ENCODE measurements at places on chromosomes 2 and 18.

- DNase-seq: no peak
Observed at GRCh38 chr2:222861411-222862105, 722 bp downstream of the ACSL3 start.

- peak; percentile 36 for DNase-seq
Observed at GRCh38 chr2:71157124-71157793, 26.8 kb downstream of the MPHOSPH10 start.

DNA sequence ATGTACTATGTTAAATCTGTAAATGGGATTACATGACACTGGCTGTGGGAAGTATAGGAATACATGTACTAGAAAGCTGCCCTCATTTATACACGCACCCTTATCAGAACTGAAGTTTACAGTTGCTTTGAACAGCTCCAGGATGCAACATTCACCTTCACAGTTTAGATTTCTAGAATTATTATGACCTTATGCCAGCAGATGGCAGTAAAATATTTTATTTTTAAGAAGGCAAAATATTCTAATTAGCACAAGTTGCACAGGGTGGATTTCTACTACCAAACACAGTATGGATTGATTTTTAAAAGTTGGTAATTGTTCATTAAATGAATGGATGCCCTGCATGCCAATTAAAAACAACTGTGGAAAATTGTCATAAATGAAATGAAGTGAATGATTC, 670.4 kb downstream of the KCNJ3 start:
- DNase-seq: peak; percentile 1

DNA sequence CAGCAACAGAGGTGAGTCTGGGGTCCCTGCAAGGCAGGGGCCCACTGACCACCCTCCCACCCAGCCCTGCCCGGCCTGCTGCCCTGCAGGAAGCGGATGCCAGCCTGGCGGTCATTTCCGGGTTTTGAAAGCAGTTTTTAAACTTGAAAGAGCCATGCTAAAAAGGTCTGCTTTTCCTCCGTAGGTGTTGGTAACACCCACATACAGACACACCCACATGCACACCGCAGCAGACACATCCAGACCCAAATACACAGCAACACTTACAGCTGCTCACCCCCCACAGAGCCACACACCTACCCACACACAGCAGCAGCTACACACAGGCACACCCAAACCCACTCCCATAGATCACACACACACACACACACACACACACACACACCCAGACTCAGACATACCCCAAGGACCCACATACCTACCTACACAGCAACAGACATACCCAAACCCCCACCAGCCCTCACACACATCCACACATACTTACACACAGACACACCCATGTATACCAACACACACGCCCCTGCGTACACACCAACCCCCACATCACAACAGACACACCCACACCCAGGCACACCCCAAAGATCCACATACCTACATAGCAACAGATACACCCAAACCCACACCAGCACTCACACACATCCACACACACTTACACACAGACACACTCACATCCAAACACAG, 7.6 kb downstream of the ZFP36L2 start:
- no peak for DNase-seq

GRCh38 chr2:24123195-24123921, at the start of the genes FAM228B and PFN4:
Gene FAM228B (plus strand): TSS chr2:24123469. CDS start chr2:24124362, 893 bp downstream.
Gene PFN4 (minus strand): TSS chr2:24123334. CDS start chr2:24122535, 799 bp downstream.
- peak; percentile 79 for DNase-seq

GRCh38 chr2:15159751-15160177, 401.4 kb downstream of the NBAS start:
- DNase-seq: peak; percentile 68

- DNase-seq: no peak
Observed at GRCh38 chr18:42351455-42351854, 396.4 kb downstream of the PIK3C3 start.

- DNase-seq: peak; percentile 90
Observed at GRCh38 chr2:40332191-40332826, 119.6 kb downstream of the SLC8A1 start.

DNA sequence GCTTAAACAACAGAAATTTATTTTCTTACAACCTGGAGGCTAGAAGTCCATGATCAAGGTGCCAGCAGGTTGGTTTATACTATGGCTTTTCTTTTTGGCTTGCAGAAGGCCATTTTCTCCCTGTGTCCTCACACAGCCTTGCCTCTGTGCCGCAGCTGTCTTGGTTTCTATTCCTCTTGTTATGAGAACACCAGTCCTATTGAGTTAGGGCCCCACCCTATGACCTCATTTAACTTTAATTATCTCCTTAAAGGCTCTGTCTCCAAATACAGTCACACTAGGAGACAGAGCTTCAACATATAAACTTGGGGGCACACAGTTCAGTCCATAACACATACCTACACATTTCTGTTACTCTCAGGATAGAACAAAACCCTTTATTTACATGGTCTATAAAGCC, 17.3 kb upstream of the RHOB start:
- DNase-seq: no peak

- peak; percentile 45 for DNase-seq
Observed at GRCh38 chr18:23573626-23574431, 12.5 kb downstream of the NPC1 start.

GRCh38 chr2:235768606-235769005, 274.8 kb downstream of the AGAP1 start:
- DNase-seq: no peak

- DNase-seq: no peak
Observed at GRCh38 chr2:48330430-48330829, 199.5 kb upstream of the STON1 start.

DNA sequence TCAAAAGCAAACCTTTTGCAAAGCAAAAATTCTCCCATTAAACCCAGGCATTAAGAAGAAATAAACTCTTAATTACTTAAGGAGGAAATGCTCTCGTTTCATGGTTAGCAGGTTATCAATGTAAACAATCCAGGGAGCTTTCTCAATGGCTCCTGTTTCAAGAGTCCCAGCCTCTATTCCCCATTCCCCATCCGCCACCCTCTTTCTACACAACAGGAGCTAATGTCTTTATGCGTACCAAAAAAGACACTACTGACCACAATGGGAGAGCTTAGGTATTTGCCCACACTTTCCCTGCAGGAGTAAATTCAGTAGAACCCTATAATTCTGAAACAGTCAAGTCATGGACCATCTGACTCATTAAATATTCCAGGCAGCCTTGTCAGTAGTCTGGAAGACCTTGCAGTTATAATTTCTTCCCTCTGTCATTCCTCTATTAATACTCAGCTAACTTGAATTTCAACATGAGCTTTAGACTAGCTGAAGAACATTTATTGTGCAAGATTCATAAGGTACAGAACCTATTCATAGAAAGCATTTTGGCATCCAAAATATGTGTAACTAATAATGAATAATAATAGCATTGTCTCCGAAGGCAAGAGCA, 48.6 kb downstream of the SLC8A1 start:
- peak; percentile 99 for DNase-seq

GRCh38 chr2:20702563-20702962, 35.6 kb downstream of the GDF7 start:
- no peak for DNase-seq

DNA sequence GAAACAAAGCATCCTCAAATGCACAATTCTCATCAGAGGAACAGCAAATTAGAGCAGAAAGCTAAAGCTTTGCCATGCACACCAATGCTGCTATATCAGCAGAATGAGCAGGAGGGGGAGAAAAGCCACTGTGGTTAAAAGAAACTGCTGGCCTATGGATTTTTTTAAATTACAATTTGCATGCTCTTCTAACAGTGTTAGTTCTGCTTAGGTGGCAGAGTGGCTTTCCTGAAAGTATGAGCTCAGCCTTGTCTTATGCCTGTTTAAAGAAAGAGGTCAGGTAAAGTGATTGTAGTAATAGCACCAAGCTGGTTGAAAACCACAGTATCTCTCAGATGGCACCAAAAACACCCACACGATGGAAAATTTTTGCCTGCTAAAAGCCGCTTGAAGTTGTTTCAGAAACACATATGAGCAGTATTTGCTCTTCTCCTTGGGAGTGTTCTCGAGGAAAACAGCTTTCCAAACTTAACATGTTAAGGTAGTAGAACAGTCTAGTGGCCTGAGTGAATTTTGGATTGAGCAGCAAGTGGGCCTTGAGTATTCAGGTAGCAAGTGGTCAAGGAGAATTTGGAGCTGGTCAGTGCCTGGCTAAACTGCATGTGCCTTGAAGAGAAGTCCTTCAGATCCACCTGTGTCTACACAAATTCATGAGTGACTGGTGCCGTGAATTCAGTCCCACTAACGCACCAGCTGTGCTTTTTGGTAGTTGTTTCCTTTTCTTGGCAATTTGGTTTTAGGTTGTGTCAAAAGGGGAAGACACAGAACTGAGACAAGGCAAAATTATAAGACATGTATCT, 19.6 kb upstream of the NDUFV2 start:
- no peak for DNase-seq

DNA sequence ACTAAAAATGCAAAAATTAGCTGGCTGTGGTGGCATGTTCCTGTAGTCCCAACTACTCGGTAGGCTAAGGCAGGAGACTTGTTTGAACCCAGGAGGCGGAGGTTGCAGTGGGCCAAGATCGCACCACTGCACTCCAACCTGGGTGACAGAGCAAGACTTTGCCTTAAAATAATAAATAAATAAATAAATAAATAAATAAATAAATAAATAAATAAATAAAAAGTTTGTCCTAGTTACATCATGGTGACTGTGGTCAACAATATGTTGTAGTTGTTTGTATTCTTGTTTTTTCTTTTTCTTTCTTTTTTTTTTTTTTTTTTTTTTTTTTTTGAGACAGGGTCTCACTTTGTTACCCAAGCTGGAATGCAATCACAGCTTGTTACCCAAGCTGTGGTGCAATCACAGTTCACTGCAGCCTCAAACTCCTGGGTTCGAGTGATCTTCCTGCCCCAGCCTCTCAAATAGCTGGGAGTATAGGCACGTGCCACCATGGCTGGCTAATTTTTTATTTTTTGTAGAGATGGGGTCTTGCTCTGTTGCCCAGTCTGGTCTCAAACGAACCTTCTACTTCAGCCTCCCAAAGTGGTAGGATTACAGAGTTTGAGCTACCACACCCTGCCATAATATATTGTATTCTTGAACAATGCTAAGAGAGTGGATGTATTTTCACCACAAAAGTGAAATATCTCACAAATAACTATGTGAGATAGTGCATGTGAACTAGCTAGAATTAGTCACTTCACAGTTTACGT, 185.0 kb downstream of the PHLPP1 start:
- DNase-seq: no peak

GRCh38 chr2:175690113-175690837, 311.8 kb downstream of the LNPK start:
- peak; percentile 71 for DNase-seq

DNA sequence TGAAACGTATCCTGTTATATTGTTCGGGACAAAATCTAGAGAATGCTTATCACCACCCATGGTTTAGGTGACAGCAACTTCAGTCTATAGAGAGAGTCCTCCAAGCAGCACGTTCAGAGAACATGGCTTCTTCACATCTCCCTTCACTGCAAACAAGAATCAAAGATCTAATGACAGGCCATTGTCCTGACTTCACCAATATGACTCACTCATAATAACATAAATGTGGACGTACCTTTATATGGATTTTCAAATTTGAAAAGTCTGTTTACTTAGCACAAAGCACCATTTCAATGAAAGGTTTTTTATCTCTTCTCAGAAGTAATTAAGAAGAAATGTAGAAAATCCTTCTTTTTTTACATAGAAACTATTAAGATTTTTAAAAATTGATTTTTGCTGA, 46.7 kb downstream of the KLF7 start:
- DNase-seq: no peak

DNA sequence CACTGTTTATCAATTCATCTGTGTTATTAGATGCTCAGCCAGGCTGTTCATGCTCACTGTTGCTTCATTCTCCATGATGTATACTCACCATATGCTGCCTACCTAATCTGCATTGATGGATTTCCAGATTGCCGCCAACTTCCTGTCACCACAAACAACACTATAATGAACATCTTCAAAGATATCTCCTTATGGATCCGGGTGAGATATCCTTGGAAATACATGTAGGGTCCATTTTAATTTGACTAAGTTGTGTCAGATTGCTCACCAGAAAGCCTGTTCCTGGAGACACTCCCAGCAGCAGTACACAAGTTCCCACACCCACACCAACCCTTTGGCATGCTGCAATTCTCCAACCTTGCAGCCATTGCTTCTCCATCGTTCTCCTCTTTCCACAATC, 547.5 kb upstream of the TNP1 start:
- DNase-seq: peak; percentile 46

- no peak for DNase-seq
Observed at GRCh38 chr18:29157057-29157780, 980.3 kb upstream of the CDH2 start.

GRCh38 chr2:221255862-221256261, 316.2 kb downstream of the EPHA4 start:
- no peak for DNase-seq

GRCh38 chr2:73870084-73870483, 22.7 kb upstream of the ACTG2 start:
- DNase-seq: peak; percentile 88

- DNase-seq: no peak
Observed at GRCh38 chr2:233255151-233255550, 3.7 kb downstream of the ATG16L1 start.

DNA sequence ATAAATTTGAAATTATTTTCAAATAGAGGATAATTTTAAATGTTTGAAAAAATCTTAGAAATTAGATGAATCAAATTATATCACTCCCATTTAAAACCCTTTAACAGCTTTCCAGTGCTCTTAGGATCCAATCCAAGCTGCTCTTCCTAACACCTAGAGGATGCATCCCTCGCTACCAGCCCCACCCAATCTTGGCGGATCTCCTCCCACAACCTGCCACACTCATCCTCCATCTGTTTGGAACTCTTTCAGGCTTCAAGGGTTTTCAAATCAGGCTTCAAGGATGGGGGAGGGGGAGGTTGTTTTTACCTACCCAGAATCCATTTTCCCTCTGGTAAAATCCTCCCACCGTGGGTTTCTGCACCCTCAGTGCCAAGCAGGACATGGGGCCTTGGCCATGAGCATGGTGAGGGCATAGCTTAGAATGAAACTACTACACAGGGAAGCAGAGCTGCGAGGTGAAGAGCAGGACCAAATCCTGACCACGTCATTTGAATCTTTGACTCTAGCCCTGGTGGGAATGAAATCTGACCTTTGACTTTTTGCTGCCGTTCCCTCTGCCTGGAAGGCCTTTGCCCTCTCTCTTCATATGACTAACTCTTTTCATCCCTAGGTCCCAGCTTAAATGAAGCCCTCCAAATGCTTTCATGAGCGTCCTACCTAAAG, 113.0 kb upstream of the MAPRE2 start:
- DNase-seq: no peak

Data from fibroblast of upper back skin (primary cell).